Activated CD4-positive, CD25-positive, alpha-beta regulatory T cell treated with anti-CD3 and anti-CD28 coated beads, Interleukin-2, amount 50 U/mL, for 16 hours (primary cell): ENCODE measurements at places on chromosomes 11 and 22.

GRCh38 chr22:18121954-18122554, 11.4 kb downstream of the TUBA8 start:
- DNase-seq, result no peak

DNA sequence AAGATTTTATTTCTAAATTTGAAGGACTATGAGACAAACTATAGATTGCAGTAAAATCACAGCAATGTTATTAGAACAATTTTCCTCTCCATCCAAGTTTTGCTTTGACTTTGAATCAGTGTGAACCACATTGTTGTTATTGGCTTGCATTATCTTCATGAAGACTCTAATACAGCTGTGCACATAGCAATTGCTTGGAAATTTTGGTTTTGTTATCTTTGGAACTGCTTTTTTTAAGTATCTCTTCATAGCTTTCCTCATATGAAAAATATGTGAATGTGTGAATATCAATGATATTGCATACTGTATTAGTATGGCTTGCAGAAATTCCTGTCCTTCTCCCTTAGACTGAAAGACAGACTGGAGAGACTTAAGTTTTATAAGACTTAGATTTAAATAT, 666.6 kb downstream of the LUZP2 start:
- DNase-seq, result no peak

- DNase-seq, result no peak
Observed at GRCh38 chr11:64868904-64869570, 9.4 kb downstream of the EHD1 start.

DNA sequence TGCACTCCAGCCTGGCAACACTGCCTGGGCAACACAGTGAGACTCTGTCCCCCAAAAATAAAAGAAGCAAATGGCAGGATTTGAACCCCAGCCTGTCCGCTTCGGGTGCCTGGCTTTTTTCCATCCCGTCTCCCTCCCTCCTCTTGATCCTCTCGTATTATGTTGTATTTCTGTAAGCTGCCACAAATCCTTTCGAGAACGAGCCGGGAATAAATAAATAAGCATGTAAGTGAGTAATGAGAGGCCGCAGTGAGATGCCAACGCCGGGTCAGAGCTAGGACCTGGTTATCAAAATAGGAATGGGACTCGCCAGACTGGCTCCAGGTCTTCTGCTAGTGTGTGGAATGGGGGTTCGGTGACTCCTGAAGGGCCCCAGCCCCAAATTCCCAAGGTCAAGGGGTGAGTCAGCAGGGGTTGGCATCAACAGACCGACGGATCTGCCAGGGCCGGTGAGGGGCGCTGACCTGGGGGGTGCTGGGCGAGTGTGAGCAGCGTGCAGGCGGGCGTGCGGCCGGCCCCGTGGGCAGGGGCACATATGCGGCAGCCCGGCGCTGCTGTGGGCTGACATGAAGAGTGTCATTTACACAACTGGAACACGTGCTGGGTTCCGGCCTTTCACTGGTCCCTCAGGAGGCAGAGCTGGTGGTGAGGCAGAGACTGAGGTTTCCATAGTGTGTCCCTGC, 47.8 kb downstream of the FLRT1 start:
- no peak for DNase-seq

DNA sequence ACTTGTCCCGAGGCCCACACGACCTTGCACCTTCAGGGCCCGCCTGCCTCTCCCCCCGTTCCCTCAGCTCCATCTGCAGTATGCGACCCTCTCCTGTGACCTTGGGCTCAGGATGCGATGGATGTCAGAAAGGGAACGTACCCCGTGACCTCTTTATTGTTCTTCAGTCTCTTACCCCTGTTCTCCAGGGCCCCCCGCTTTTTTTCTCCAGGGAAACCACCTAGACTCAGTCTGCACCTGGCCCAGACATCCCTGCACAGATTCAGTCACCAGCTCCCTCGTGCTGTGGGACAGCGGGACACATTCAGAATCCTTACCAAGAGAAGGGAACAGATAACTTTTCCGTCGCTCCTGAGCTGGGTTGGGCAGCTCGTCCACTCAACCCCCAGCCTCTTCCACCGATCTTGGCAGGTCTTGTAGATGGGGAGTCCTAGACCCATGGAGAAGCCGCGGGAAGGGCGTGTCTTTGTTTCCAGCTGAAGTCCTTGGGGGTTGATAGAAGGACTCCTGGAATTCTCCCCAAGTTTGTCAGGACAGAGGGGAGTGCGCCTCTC, 1.4 kb upstream of the PHOX2A start:
- DNase-seq, result no peak

DNA sequence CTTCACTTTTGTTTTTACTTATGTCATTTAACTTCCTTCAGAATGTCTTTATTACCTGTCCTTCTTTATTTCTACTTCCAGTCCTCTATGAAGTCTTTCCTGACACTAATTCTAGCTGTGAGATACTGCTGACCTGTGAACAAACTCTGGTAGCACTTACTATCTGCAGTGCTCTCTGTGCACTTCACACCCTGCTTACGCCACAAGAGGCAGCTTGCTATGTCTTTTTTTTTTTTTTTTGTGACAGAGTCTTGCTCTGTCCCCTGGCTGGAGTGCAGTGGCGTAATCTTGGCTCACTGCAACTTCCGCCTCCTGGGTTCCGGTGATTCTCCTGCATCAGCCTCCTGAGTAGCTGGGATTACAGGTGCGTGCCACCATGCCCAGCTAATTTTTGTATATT, 10.7 kb downstream of the STIM1 start:
- DNase-seq, result no peak

- no peak for DNase-seq
Observed at GRCh38 chr11:2295971-2296912, 5.5 kb downstream of the C11orf21 start.

GRCh38 chr11:59208956-59209355, 3.8 kb downstream of the MPEG1 start:
- DNase-seq, result no peak

DNA sequence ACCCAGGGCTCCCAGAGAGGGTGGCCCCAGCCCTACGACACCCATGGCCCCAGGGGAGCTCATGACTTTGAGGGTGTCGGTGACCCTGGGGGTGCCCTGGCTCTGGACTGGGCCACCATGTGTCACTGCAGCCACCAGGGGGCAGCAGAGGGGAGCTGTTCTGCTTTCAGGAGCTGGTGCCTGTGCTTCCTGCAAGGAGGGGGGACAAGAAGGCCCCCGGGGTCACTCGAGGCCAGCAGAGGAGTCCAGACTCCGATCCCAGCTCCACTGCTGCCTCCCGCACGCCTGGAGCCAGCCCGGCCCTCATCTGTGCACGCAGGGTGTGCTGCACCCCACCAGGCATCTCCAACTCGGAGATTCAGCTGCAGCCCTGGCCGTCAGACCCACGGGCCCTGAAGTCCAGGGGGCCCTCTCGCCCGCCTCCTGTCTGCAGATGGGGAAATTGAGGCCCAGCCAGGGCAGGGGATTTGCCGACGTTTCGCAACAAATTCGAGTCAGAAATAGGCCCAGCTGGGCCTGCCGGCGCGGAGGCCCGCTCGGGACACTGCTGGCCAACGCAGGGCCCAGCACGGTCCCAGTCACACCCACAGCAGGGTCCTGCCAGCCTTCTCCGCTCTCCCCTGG, 29.5 kb upstream of the WNT7B start:
- DNase-seq, result peak; percentile 78

DNA sequence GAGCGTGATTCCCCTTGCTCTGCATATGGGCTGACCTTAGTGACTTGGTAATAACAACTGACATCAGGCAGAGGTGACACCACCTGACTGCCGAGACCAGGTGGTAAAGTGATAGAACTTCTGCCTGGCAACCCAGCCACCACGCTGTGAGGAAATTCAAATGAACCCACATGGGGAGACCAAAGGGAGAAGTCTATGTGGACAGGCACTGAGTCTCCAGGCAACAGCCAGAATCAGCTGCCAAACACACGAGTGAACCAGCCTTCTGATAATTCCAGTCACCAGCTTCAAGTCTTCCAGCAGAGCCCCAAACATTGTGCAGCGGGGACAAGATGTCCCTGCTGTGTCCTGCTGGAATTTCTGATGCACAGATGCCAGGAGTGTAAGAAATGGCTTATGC, 29.7 kb downstream of the SPATA19 start:
- DNase-seq, result no peak

GRCh38 chr22:43267332-43267980, 75.7 kb downstream of the SCUBE1 start:
- no peak for DNase-seq

DNA sequence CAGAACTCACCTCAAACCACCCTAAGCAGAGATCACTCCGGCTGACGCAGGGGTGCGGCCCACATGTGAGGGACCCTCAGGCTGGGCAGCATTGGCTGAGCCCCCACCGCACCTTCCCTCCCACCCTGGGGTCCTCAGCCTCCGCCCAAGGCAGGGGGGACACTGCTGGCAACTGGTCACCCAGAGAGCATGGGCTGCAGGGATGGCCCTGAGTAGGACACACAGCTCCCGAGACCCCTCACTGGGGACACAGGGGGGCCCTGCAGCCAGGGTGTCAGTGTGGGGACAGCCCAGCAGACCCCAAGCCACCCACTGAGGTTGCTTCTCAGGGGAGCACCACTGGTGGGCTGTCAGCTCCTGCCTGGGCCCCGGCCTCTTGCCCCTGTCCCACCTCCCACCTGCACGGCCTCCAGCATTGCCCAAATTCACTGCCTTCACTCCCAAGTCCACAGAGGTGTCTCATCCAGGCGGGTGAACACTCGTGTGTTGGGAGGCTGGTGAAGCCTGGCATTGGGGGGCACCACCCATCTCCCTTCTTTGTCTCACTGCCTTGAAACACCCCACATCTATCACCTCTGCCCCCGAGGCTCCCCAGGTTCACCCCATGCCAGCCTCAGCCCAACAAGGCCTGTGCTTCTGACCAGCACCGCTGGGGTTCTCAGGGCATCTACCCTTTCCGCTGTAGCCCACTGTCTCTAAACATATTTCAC, 4.7 kb downstream of the C11orf21 start:
- DNase-seq, result no peak

- DNase-seq, result no peak
Observed at GRCh38 chr11:93686812-93687211, 25.3 kb downstream of the CEP295 start.

DNA sequence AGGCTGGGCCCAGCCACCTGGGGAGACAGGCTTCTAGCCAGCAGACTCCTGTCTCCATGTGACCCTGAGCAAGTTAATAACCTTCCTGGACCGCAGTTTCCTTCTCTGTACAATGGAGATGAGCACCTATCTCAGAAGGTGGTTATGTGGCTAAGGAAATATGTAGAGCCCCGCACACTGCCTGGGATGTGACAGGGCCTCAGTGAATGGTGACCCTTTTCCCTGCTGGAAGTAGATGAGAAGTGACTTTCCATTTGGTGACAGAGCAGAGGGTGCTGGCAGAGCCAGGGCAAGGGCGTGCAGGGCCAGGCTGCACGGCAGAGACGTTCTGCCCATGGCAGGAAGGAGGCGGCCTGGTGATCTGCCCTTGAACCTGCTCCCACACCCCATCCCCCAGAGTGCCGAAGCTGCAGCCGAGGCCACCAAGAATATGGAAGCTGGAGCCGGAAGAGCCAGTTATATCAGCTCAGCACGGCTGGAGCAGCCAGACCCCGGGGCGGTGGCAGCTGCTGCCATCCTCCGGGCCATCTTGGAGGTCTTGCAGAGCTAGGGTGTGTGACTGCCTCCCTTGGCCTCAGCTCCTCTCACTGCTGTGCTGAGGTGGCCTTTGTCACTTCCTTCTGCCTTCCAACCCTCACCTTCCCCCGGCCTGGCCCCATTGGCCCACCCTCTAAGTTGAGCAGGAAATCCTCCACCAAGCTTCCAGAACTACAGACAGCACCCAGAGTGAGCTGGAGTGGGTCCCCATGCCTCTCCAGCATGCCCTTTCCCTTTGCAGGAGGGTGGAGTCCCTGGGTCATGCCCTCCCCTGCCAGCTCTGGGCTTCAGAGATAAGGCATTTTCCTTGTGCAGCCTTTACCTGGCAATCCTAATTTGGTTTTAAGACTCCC, 13.2 kb downstream of the TKFC start:
- no peak for DNase-seq

- DNase-seq, result no peak
Observed at GRCh38 chr11:43943372-43943930, 1.0 kb downstream of the C11orf96 start.
